ENCODE measurements at places on chromosomes 6 and 20. TPM values are rescaled to one million over a fixed set of nuclear protein-coding genes. Genes with fewer than 3 reads are reported as not detected.
A peak's percentile ranks its signal among the peaks of the same experiment; 100 is the strongest.

GRCh38 chr20:47124181-47124717 lies 229.6 kb downstream of the EYA2 start:
- no peak for DNase-seq

The HLA-F gene
- 30.4 TPM for total RNA-seq

- no peak for DNase-seq
Measured at GRCh38 chr6:36018339-36018738, 6.1 kb downstream of the SLC26A8 start.

DNA sequence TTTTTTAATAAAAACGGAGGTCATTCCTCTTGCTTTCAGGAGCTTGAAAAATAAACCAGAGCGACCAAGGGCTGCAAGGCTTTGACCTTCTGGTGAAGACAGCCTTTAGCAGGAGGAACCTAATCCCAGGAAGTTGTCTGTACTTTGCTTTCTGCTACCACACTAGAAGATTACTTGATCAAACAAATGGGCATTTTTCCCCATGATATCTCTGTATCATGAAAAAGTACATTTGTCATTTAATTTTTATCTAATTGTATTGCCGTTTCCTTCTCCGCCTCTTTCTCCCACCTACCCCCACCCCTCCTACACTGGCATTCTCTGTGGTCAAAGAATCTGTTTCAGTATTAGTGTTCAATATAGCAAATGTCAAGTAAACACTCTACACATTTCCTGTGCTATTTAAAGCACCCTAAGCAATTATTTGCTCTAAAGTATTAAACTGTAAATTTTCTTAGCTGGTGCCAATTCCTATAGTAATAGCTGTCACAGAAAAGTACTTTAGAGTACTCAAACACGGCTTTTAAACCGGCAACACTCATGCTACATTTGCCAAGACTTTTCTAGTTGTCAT lies 29.7 kb downstream of the ATXN1 start:
- no peak for DNase-seq

- DNase-seq = no peak
Measured at GRCh38 chr20:59740621-59741020, 136.3 kb downstream of the PHACTR3 start.

DNA sequence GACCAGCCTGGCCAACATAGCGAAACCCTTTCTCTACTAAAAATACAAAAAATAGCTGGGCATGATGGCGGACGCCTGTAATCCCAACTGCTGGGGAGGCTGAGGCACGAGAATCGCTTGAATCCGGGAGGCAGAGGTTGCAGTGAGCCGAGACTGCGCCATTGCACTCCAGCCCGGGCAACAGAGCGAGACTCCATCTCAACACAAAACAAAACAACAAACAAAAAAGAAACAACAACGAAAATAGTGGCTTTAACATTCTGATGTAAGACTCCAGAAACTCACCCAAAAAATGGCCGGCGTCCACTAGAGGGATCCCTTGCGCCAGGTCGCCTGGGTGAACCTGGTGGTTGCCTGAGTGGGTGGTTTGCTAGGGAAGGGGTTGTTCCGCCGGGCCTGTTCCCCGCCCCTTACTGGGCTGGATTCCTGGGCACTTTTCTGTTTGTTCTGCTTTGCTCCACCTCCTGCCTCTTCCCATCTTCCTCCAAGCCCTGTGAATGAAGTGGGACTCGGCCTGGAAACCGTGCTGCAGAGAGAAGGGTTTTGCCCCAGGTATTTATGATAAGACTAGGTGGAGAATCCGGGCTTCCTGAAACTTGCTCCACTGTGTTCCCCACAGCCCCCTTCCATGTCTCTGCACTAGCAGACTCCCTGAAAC lies 1.5 kb downstream of the PABPC1L start:
- no peak for DNase-seq

GRCh38 chr6:136774228-136775041 lies 17.8 kb downstream of the MAP3K5 start:
- DNase-seq = peak; percentile 57

The GJA10 gene
- not detected for total RNA-seq

- DNase-seq = no peak
Measured at GRCh38 chr6:110378552-110378951, 20.4 kb upstream of the METTL24 start.

DNA sequence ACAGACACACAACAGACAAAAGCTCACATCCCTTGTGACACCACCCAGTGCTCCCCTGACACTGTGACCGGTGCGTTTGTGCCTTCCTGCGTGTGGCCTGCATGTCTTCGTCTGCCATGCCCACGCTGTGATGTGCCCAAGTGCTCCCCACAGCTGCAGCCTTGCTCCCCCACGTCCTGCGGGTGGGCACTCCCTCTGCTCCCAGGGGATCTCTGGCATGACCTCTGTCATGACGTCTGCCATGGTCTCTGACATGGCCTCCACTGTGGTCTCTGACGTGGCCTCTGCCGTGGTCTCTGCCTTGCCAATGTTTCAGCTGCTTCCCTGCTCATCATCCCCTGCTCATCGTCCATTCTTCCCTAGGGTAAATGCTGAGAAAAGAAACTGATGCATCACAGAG lies 200.9 kb downstream of the DLL1 start:
- no peak for DNase-seq

The RALGAPA2 gene
- 7.7 TPM for total RNA-seq

GRCh38 chr6:13978787-13979186 lies 54.0 kb downstream of the RNF182 start:
- DNase-seq = peak; percentile 8

GRCh38 chr6:160396292-160396691 lies 48.1 kb downstream of the SLC22A3 start:
- no peak for DNase-seq

DNA sequence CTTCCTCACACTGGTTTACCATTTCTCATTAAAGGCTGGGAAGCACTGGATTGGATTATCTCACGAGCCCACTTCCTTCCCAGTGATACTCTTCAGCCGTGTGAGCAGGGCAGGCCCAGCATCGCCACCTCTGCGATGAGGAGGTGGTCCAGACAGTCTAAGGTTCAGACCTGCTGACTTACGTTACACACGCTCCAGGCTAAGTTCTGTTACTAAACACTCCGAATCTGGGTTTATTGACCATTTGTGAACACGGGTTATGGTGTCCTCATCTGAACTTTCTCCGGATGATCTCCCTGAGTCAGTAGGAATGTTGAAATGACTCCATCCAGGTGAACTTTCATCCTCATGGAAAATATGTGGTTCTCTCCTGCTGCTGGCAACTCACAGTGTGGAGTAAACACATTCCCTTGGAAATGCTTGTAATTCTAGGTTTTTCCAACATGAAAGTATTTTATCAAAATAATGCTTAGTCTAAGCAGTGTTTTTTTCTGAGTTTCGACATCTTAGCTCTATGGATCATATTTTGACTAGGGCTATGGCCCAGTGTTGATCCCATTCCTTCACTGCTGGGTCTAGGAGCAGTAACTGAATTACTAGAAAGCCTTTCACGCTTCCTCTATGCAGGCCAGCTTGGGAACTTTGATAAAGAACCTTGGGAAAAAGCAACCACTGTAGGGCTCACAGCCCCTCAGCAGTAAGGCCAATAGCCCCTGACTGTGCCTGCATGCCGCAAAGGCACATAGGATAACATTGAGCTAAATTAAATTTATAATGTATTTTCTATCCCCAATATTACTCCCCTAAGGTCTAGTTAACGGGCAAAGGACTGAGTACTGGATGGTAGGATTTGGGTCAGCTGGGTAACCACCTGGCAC lies 37.7 kb upstream of the PXDC1 start:
- DNase-seq = no peak

GRCh38 chr6:63803371-63803770 lies 167.8 kb downstream of the PHF3 start:
- DNase-seq = no peak

DNA sequence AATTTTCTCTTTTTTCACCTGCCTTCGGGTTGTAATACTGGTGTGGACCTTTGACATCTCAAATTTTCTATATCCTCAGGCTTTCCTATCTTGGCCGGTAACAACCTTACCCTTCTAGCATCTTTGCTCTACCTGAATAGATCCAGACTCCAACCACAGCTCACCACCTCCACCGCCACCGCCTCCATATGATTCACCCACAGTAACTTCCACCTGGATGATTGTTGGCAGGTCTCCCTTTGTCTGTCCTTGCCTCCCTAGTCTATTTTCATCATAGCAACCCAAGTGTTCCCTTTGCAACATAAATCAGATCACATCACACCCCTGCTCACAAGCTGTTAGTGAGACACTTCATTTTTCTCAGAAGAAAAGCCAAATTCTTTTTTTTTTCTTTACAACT lies 525.8 kb upstream of the POU3F2 start:
- no peak for DNase-seq
